ENCODE measurements at places on chromosomes 4 and X. TPM values are rescaled to one million over a fixed set of nuclear protein-coding genes. Genes with fewer than 3 reads are reported as not detected.

GIMD1 gene
- not detected for total RNA-seq

SUPT20HL1 gene
- total RNA-seq = not detected

HSFX3 gene
- total RNA-seq = not detected

MAOA gene
- 1.3 TPM for total RNA-seq

TMEM192 gene
- 8.7 TPM for total RNA-seq

LRIT3 gene
- not detected for total RNA-seq

SLC38A5 gene
- total RNA-seq = 0.42 TPM

MAB21L2 gene
- total RNA-seq = not detected

NEIL3 gene
- 9.5 TPM for total RNA-seq

FAM53A gene
- total RNA-seq = 0.68 TPM

CD38 gene
- total RNA-seq = 12.5 TPM

CUL4B gene
- total RNA-seq = 48.8 TPM

SPANXA1 gene
- total RNA-seq = 0.38 TPM

HS6ST2 gene
- 0.06 TPM for total RNA-seq

DDIT4L gene
- total RNA-seq = 0.21 TPM

SPANXD gene
- not detected for total RNA-seq

DCAF8L2 gene
- not detected for total RNA-seq

CCDC149 gene
- 1.3 TPM for total RNA-seq

ITIH6 gene
- total RNA-seq = not detected

ATP1B4 gene
- 0.04 TPM for total RNA-seq

LSM6 gene
- total RNA-seq = 30.0 TPM

PAK3 gene
- total RNA-seq = not detected

IL2RG gene
- not detected for total RNA-seq

SLC9B1 gene
- total RNA-seq = not detected

SPIN2A gene
- 0.22 TPM for total RNA-seq

AFAP1 gene
- total RNA-seq = 17.9 TPM
